ENCODE measurements at places on chromosomes 11 and 22.

GRCh38 chr11:72723508-72723907 is 28.7 kb downstream of the ARAP1 start:
- no peak for DNase-seq

DNA sequence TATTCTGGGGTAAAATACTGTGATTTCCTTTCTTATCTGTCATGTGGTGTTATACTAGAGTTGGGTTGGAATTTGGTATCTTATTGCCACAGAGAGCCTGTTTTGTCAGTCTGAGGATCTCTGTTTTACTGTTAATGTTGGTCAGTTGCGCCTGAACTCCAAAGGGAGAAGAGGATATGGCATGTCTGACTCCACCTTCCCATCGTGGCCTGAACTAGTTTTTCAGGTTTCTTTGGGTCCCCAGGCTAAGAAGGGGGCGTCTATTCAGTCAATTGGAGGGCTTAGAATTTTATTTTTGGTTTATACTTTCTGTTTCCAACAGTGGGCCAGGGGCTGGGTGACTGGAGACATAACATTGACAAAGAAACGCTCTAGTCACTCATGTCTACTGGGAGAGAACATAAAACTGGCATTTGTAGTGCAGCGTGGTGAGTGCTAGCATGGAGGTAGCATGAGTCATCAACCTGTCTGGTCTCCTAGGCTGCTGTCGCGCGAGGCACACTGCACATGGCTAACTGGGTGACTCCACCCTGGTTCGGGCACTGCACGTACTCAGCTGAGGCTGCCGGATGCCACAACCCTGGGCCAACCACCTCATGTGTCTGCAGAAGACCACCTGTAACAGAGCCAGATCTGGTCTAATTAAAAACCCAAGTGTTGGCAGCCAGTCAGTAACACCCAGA is 120.1 kb upstream of the OR9Q1 start:
- DNase-seq: peak; percentile 10

- DNase-seq: no peak
Observed at GRCh38 chr11:103582351-103582909, 454.0 kb upstream of the DDI1 start.

- no peak for DNase-seq
Observed at GRCh38 chr22:44335903-44336803, 23.4 kb upstream of the SHISAL1 start.

DNA sequence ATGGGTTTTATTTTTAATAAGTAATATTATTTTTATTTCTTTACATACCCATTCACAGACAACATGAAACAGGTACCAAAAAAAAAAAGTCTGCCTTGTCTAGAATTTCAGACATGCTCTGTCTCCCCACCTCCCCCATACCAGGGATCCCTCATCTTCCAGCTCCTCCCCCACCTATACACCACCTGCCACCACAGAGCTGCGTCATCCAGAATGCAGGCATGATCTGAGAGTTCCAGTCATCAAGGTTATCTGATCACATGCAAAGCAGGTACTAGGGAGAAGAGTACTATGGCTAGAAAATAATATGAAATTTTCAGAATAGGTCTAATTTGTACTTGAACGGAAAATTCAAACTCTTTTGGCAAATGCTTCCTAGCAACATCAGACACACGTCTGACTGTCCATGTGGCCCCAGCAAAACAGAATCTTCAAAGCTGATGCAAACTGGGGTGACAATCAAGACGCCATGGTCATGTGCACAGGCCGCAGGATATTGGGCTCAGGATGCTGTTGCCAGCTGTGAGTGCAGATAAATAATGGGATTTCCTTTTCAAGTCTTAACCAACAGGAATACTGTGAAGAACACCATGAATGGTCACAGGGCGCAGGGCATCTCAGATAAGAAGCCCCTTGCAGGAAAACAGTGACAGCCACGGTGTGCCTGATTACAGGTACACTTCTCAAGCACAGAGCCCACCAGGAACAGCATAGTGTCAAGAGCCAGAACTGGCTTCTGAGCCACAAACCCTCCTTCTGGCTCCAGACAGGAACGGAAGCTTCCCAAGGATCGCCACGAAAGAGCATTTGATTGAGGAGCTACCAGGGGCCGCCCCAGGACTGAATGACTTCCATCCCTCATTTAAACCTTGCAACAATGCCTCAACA is 169.5 kb downstream of the EFCAB6 start:
- no peak for DNase-seq

GRCh38 chr11:17542249-17542648 is 2.0 kb downstream of the USH1C start:
- DNase-seq: no peak

DNA sequence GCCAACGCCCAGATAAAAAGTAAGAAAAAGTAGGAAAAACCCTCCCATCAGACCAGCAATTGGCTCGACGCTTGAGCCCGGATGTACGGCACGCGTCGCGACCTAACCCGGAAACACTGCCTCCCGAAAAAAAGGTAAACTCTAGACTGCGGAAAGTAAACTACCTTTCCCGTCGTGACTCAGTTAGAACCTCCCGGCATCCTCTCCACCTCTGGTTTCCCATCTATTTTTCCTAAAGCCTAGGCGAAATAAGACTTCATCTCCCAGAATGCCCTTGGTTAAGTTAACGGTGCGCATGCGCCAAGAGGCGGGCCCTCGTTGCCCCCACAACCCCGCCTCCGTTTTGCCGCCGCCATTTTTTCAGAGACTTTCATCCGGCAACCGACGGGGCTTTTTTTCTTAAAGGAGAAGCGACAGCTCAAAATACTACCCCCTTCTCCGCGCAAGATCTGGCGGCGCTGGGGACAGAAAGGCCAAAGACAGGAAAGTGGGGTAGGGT is 678 bp upstream of the ZFP91 start:
- DNase-seq: peak; percentile 93

- DNase-seq: peak; percentile 26
Observed at GRCh38 chr22:36385491-36386350, 2.0 kb downstream of the MYH9 start.

- DNase-seq: peak; percentile 50
Observed at GRCh38 chr22:41619979-41620588, 759 bp downstream of the DESI1 start.

DNA sequence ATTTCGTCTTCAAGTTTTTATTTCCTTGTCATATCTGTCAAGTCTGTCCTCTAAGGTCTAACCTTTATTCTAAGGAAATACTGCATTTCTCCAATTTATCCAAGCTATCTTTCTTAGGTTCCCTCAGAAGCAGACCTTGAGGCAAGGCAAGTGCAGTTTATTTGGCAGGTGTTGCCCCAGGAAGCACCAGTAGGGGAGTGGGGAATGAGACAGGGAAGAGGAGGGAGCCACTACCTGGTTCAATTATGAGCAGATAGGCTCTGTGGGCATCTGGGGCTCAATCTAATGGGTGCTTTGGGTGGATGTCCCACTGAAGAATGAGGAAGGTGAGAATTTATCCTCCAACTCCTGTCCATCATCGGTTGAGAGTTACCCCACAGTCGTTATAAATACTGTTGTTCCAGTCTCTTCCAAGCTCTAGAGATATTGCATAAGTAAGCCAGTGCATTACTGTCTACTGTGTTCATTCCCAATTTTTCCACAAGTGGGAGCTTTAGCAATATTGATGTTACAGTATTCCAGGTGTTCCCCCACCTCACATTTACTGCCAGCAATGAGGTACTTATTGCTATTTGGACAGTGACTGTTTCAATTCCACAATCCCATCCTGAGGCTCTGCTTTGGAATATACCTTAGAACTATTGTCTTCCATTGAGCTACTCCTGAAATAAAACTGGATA is 154.9 kb upstream of the CEP126 start:
- no peak for DNase-seq

GRCh38 chr11:118247041-118247440 is 5.1 kb downstream of the MPZL3 start:
- no peak for DNase-seq

DNA sequence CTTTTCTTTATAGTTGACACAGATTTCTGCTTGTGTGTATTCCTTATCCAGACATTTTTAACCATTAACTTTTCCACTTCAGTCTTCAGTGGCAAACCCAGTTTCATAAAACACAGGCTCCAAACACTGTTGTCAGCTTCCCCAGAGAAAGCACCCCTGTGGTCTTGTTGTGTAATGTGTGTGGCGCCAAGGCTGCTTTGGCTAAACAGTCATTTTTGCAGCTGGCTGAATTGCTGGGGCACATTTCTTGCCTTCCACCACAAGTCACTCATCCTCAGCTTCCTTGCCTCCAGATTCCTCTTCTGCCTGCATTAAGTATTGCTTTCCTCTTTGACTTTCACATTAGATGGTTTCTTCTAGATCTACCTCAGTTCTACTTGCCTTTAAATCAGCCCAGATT is 40.5 kb downstream of the ARHGAP1 start:
- peak; percentile 32 for DNase-seq

DNA sequence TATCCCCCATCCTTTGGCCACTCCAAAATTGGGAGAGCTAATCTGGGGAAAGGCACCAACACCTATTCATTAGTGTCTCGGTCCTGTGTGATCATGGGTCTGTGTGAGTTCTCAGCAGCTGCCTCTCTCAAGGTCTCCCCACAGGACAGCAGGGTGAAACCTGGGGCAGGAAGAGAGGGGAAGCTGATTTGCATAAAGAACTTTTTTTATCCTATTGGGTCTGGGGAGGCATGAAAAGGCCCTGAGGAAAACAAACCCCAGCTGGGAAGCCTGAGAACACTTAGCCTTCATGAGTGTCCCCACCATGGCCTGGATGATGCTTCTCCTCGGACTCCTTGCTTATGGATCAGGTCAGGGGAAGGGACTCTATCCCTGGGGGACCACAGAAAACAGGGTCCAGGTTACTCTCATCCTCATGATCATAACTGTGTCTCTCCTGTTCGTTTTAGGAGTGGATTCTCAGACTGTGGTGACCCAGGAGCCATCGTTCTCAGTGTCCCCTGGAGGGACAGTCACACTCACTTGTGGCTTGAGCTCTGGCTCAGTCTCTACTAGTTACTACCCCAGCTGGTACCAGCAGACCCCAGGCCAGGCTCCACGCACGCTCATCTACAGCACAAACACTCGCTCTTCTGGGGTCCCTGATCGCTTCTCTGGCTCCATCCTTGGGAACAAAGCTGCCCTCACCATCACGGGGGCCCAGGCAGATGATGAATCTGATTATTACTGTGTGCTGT is 116.0 kb upstream of the TOP3B start:
- DNase-seq: no peak

GRCh38 chr11:133919330-133920108 is 37.2 kb downstream of the IGSF9B start:
- no peak for DNase-seq

- no peak for DNase-seq
Observed at GRCh38 chr11:123052901-123053721, 8.8 kb downstream of the HSPA8 start.

- DNase-seq: peak; percentile 77
Observed at GRCh38 chr22:36301384-36301828, 48.5 kb downstream of the APOL1 start.

DNA sequence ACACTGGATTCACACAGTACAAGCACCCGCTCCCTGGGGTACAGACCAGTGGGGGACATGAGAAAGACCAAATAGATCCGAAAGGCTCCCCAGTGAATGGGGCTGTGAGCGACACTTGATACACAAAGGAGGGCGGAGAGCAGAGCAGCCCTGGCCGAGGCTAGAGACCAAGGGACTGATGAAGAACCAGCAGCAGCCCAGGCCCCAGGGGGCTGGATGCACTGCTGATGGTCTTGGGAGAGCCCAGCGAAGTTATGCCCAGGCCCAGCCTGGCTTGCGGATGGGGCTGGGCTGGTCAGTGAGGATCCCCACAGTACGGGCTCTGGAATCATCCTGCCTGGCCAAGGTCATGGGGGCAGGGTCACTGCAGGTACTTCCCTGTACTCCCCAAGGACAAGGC is 23.2 kb downstream of the ARHGAP1 start:
- no peak for DNase-seq

- peak; percentile 73 for DNase-seq
Observed at GRCh38 chr11:17230867-17231851, 23.4 kb upstream of the PIK3C2A start.

GRCh38 chr22:45008751-45009605 is 827 bp downstream of the PHF21B start:
- peak; percentile 45 for DNase-seq

DNA sequence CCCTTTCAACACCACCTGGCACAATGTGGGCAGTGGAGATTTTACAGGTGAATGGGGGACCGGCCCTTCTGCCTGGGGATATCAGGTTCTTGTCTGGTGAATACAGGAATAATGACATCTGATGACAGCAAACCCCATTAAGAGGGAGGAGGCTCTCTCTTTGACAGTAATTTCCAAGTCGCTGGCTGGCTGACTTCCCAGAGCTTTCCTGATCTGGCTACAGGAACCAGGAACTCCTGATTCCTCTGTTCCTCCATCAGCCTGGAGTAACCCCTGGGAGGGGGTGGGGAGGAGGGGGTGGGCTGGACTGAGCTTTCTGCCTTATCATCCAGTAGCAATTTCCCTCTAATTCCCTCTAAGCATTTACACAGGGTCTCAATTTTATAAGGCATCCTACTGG is 3.7 kb upstream of the MIEF1 start:
- no peak for DNase-seq

DNA sequence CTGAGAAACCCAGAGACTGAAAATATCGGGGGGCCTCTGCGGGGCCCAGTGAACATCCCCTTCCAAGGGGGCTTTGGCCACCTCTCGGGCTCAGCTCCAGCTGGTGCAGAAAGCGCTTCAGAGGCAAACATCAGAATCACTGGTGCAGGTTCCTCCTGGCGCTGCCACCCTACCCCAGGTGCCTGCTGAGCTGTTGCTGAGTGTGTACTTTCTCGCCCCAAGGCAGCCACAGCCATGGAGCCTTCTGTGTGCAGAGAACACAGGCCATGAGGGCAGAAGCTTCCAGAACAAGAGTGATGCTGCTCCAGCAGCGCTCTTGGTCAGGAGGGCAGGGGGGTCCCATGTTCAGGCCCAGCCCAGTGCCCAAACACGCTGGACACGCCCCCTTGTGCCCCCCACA is 6.3 kb downstream of the DRD4 start:
- DNase-seq: no peak

- no peak for DNase-seq
Observed at GRCh38 chr22:26287382-26288225, 118.3 kb downstream of the SEZ6L start.

- no peak for DNase-seq
Observed at GRCh38 chr11:128273736-128274135, 313.6 kb downstream of the ETS1 start.

DNA sequence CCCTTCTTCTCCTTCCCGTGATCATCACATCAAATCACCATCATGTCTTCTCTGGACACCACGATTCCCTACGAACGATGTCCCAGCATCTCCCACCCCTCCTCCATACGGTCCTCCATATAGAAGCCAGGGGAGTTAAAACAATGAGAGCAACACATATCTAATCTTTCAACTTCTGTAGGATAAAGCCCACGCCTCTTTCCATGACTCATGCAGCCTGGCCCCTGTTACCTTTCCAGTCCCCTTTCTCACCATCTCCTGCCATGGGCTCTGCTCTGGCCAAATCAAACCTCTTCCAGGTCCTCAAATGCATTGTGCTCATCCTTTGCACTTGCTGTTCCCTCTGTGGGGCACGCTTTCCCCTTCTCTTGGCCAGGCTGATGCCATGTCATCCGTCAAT is 23.6 kb downstream of the RPS6KA4 start:
- no peak for DNase-seq
